ENCODE measurements at places on chromosomes 3 and 15. TPM values are rescaled to one million over a fixed set of nuclear protein-coding genes. Genes with fewer than 3 reads are reported as not detected.

The ZNF501 gene
- total RNA-seq, result 2.9 TPM

- no peak overlapping the region for H3K4me3 ChIP-seq
- no peak for DNase-seq
- H3K4me1 ChIP-seq, result peaks cover 2% of the 10 kb centered on the region
- H3K27ac ChIP-seq, result no peak overlapping the region
- no peaks in the 10 kb centered on the region for H3K27me3 ChIP-seq
- peaks cover 42% of the 10 kb centered on the region for H3K36me3 ChIP-seq
Observed at GRCh38 chr3:47910777-47911440, 105.3 kb downstream of the MAP4 start.

DNA sequence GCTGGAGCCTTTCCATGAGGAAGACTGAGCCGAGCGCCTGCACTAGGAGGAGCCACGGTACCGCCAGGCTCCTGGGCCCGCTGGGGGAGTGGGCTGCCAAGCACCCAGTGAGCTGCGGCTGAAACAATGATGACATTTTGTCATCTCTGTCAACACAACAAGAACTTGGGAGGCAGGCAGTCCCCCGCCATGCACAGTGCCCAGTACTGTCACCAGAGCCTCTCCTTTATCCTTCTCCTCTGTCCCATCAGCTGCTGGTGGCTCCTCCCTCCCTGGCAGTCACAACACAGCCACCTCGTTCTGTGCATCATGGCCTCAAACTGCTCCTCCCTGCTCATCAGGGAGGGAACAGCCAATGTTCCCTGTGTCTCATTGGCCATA lies 34.0 kb upstream of the PCSK6 start:
- H3K4me3 ChIP-seq, result no peak overlapping the region
- H3K27ac ChIP-seq, result no peak overlapping the region
- H3K36me3 ChIP-seq, result no peaks in the 10 kb centered on the region
- peaks cover 5% of the 10 kb centered on the region for H3K27me3 ChIP-seq
- H3K4me1 ChIP-seq, result peaks cover 5% of the 10 kb centered on the region
- DNase-seq, result no peak

- peak overlapping the region; percentile 61 for H3K27ac ChIP-seq
- H3K4me1 ChIP-seq, result peaks cover 19% of the 10 kb centered on the region
Observed at GRCh38 chr3:58324391-58325390, 8.0 kb upstream of the PXK start.

GRCh38 chr3:69313251-69313650 lies 72.6 kb downstream of the FRMD4B start:
- H3K27ac ChIP-seq, result no peak overlapping the region
- H3K4me1 ChIP-seq, result no peaks in the 10 kb centered on the region
- H3K4me3 ChIP-seq, result no peak overlapping the region
- H3K27me3 ChIP-seq, result no peaks in the 10 kb centered on the region
- no peaks in the 10 kb centered on the region for H3K36me3 ChIP-seq
